Esophagus squamous epithelium (tissue), 5 donors: ENCODE measurements at places on chromosomes 13 and 19.

DNA sequence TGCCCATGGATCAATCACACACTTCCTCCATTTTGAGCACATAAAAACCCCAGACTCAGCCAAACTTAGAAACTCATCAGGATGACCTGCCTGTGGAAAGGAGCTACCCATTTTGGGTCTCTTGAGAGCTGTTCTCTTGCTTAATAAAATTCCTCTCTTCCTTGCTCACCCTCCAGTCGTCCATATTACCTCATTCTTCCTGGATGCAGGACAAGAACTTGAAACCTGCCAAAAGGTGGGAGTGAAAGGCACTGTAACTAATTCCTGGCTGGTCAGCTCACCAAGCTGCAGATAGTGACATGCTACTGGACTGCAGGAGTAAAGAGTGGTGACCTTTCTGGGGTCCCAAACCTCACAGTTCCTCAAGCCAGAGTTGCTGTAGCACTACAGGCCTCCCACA, 20.2 kb downstream of the LIG4 start:
- no peak for DNase-seq

GRCh38 chr19:56477429-56478338, 539 bp upstream of the ZNF667 start:
- no peak for DNase-seq

- no peak for DNase-seq
Observed at GRCh38 chr13:25440061-25440460, 68.3 kb downstream of the ATP8A2 start.

GRCh38 chr13:95698047-95698749, 21.3 kb downstream of the DNAJC3 start:
- DNase-seq: no peak

- DNase-seq: no peak
Observed at GRCh38 chr19:45471931-45472562, 4.3 kb downstream of the FOSB start.

DNA sequence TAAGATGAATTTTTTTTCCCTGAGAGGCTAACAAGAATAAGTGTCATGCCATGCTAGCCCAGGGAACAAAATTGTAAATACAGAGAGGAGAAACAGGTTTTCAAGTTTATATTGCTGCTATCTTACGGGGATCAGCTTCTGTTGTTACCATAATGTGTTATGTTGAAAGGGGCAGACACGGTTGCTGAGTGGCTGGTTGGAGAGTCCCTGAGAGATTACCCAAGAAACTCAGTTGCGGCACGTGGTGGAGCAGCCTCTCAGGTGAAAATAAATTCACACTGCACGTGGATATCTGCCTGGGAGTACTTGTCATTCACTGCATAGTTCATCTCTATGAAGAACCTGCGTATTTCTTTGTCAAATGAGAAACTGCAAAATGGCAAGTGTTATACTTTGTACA, 293.6 kb downstream of the TDRD3 start:
- DNase-seq: no peak

DNA sequence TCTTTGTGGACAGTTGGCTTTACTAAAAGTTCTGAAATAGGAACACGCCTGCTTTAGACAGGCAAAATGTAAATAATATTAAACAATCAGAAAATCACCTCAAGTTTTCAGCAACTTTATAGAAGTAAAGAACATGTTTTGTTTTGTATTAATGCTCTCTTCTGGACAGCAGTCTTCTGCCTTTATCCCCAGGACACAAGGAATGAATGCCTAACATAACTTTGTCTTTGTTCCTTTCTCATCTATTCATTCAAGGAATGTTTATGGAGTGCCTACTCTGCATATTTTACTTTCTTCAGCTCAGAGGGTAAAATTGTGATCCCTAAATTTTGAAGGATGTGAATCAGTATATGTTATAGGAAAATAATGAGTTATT, 325.4 kb downstream of the FOXO1 start:
- no peak for DNase-seq

DNA sequence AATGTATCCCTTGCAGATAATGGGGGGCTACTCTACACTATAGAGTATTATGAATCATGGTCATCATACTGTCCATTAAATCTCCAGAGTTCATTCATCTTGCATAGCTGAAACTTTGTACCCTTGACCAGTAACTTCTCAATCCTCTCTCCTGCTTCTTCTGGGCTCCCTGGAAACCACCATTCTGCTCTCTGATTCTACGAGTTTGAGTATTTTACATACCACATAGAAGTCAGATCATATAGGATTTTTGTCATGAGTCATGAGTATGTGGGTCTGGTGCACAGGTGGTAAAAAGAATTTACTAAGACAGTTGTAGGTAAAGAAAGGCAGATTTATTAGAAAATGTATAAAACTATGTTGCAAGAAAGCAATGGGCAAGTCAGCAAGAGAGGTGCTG, 41.9 kb downstream of the WTIP start:
- DNase-seq: no peak

DNA sequence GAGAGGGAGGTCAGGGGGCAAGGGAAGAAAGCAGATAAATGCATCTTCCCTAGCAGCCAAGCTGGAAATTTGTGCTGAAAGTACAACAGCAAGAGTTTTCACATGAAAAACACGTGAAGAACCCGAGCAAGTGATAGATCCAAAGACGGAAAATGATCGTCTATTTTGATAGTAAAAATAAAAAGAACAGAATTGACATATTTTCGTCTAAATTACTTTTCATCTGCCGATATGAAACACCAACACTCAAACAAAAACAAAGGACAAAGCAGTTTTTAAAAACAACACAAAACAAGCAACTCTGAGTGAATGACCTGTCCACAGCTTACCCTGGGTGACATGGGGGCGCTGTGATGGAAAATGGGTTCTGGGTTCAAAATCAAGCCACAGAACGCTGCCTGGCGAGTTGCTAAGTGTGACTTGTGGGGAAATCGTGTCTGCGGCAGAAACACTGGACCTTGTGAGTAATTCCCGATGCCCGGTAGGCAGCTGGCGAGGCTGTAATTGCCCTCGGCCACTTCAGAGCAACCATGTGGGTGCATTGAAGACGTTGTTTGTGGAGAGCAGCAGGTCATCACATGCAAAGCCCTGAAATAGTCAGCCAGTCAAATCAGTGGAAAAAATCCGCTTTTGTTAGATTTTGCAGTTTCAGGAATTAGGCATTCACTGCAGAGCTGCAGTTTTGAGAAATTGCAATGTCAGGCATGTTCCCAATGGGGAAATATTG, 7.4 kb downstream of the SOX1 start:
- no peak for DNase-seq

DNA sequence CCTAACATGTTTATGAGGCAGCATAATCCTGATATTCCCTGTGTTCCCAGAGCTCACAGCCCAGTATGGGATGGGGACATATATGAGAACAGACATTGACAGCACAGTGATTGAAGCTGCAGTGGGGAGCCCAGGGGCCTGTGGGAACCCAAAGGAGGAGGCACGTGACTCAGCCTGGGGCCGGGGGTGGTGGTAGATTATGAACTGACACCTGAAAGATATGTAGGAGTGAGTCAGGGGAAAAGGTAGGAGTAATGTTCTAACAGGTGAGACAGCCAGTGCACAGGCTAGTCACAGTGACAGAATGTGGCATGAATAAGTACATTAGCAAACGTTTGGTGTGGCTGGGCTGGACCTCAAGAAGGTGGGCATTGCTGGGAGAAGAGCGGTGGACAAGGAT, 29.0 kb downstream of the CKM start:
- no peak for DNase-seq

DNA sequence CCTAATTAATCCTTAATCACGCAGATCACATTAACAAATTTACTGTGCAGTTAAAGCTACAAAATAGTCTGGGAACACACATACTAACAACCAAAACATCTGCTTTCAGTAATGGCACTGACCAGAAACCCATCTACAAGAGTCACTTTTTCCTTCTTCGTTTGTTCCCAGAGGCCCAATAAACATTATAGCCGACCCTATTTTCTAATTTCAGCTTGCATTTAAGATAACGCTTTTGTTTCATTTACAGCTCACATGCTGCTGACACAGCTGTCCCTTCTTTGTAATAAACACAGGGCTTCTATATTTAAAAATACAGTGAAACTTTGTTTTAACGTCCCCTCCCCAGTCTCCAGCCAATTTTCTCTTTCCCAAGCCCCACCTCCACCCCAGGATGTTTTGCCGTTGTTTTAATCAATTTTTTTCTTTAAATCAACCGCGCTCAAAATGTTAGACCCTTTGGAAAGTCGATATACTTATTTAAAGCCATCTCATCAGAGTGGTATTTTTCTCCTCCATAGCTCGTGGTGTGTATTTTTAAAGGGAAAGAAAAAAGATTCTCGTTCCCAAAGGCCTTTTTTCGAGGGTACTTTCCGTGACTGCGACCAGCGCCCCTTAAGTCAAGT, 1.7 kb upstream of the WBP4 start:
- DNase-seq: no peak

DNA sequence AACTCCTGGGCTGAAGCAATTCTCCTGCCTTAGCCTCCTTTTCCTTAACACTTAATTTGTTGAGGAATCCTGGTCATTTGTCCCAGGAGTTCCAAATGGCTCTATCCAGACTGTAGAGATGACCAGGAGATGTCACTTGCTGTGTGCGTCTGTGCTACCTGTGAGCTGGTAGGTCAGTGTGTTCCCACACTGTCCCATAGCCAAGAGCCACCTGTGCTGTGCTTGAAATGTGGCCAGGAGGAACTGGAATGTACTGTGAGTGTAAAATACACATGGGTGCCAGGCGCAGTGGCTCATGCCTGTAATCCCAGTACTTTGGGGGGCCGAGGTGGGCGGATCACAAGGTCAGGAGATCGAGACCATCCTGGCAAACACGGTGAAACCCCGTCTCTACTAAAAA, 29.4 kb upstream of the KDM4B start:
- DNase-seq: no peak

DNA sequence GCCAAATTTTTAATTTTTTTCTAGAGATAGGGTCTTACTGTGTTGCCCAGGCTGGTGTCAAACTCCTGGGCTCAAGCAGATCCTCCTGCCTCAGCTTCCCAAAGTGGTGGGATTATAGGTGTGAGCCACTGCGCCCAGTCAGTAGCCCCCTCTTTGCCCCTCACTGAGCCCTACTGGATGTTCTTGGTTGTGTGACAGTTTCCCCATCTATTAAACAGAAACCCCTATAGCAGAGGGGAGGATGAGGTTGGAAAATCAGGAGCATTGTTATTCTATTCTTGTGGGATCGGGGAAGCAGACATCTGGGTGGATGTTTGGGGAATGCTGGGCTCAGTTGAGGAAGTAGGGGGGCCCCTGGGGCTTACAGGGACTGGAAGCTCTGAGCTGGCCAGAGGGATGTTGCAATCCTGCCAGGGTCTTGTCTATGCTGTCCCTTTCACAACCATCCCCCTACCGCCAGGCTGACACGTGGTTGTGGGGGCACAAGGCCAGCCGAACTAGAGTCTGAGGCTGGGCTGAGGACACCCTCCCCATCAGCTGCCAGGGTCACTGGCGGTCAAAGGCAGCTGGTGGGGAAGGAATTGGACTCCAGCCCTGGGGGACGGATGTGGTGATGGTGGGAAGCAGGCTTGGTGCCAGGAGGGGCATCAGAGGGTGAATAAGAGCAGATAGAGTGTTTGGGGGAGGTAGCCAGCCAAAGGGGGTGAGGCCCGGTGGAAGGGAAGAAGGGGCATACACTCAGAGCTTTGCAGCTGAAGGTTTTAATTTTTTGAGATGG, 10.9 kb downstream of the APOC1 start:
- no peak for DNase-seq

- DNase-seq: no peak
Observed at GRCh38 chr13:37382146-37382545, 216.4 kb downstream of the POSTN start.

DNA sequence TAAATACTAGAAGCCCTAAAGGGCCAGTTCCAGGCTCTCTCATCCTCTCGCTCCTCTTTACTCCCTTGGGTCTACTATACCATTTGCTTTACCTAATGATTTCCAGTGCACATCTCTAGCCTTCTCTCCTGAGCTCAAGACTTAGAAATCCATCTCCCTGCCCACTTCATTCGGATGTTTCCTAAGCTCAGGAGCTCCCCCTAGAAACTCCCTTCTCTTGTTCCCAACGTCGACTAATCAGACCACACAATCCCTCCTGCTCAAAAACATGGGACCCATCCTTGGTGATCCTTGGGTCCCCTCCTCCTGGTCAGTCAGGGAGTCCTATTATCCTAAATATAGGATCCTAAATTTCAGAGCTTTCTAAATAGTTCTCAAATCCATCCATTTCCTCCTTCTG, 21.1 kb upstream of the STK24 start:
- no peak for DNase-seq

- DNase-seq: no peak
Observed at GRCh38 chr19:54462047-54462654, 1.4 kb downstream of the LENG9 start.

GRCh38 chr13:113971471-113972231, 2.2 kb downstream of the C13orf46 start:
- no peak for DNase-seq

GRCh38 chr19:6693681-6694080, 23.7 kb upstream of the TNFSF14 start:
- DNase-seq: no peak

DNA sequence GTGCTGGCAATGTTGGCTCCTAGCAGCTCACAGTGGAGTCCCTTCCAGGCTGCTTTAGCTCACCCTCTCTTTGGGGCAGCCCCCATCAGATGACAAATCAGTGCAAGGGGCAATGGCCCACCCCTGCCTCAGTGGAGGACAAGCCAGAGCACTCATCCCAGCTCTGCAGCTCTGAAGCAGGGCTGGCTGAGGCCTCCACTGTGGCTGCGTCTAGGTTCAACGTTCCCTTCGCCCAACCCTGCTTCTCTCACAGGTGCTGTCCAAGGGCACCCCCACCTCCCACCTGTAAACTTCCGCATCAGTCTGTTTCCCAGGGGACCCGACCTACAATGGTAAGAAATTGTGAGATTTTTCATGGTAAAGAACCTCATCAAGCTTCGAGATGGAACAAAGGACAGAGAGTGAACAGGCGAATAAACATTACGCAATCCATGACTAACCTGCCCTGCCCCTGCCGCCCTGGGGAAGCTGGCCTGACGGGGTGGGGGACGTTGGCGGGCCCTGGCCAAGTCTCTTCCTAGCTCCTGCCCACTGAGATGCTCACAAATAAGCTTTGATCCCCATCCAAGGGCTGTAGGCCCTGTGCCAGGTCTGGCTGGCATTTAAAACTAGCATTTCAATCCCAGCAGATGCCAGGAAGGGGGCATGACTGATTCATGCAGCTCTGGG, 40.5 kb downstream of the DZIP1 start:
- DNase-seq: no peak

DNA sequence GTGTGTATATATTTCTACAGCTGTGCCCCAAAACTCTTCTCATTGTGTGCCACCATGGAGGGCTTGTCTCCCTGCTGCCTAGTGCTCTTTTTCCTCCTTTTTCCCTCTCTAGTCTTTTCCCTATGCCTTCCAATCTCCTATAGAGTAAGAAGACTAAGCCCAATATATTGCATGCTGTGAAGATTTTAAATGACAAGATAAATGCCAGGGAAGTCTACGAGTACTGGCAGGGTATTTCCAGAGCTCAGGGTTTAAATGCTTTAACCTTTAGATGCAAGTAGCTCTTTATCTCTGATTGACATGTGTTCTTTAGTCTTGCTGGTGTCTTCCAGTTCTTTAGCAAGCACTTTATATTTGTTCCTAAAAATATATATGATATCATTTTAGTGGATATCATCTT, 200.7 kb downstream of the SLITRK1 start:
- no peak for DNase-seq

- no peak for DNase-seq
Observed at GRCh38 chr19:7636317-7636690, 606 bp upstream of the STXBP2 start.
